T-helper 9 cell (primary cell): ENCODE measurements at places on chromosomes 2 and 18.

GRCh38 chr2:88398180-88398579, 54.3 kb downstream of the FOXI3 start:
- no peak for DNase-seq

DNA sequence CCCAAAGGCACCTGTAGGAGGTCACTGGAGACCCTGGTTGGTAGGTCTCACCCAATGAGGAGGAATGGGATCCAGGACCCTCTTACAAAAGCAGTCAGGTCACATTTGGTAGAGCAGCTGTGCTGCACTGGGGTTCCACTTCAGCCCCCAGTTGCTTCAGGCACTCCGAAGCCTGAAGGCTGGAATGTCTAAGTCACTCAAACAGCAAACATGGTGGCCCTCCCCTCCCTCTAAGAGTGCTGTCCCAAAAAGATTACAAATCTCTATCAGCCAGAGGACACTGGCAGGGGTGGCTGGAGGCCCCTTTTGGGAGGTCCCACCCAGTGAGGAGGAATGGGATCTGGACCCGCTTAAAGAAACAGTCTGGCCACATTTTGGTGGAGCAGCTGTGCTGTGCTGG, 17.7 kb downstream of the MSTN start:
- DNase-seq, result no peak

GRCh38 chr2:216984937-216985336, 125.1 kb upstream of the TNP1 start:
- DNase-seq, result no peak

DNA sequence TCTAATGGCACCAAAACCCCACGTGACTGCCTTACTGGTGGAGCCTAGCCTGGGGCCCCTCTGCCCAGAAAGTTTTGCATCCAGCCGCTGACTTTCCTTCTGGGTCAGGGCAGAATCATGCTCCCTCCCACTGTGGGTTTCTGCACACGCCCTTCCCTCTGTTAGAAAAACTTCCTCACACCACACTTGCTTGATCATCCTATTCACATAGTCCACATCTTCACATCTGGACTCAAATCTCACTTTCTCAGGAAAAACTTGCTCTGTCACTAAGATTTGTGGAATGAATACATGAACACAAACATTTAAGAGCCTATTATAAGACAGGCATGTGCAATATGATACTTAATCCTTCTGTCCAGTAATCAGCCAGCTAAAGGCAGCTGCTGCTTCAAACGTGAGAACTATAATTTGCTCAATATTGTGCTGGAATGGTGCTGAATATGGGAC, 274.7 kb downstream of the RND3 start:
- no peak for DNase-seq

GRCh38 chr2:217282531-217282930, 422.7 kb upstream of the TNP1 start:
- no peak for DNase-seq

DNA sequence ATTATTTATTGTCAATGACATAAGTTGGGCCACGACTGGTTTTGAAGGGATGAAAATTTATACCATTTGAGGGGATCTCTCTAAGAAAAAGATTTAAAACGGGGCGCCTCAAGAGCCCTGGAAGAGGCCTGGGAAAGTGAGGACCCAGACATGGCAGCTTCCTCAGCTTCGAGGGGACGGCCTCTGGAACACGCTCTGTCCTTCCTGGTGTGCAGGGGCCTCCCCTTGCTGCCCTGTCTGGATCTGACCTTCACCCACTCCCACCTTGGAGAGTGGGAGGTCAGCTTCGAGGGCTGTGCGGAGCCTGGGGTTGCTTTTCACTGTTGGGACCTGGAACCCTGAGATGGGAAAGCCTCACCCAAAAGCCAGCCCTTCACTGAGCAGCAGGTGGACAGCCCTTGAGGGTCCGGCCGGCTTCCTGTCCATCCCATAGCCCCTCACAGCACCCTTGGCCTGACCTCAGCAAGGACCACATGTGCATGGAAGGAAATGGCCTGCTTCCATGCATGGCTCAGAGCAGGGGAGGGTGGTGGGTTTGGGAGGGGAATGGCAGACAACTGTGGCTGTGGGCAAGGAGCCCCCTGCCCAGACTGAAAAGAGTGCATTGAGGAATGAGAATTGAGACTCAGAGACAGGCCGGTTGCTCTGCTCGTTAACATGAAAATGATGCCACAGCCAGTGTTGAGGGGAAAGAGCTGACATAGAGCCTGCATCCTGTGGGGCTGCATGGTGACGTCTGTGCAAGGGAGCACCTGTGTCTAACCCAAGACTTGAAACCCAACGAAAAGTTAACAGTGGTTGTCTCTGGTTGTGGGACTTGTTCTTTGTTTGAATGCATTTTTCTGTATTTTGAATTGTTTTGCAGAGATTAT, 16.3 kb downstream of the FBLN7 start:
- DNase-seq, result peak; percentile 17

- DNase-seq, result no peak
Measured at GRCh38 chr18:63757541-63757940, 17.7 kb upstream of the SERPINB7 start.

- DNase-seq, result no peak
Measured at GRCh38 chr2:207698301-207698700, 13.1 kb upstream of the CCNYL1 start.
